ENCODE measurements at places on chromosomes 2 and 18.

DNA sequence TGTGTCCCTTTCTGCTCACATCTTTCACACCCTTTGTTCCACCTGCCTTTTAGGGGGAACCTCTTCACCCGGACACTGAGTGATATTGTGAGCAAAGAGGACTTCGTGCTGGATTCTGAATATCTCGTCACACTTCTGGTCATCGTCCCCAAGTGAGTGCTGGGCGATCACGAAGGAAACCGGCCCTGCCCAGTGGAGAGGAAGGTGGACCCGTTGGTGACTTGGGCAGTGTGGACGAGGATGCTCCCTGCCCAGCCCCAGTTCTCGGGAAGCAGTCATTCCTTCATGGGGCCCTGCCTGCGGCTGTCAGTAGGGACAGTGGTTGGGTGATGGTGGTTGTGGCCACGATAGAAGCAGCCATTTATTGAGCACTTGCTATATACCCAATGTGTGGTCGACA is 40.8 kb downstream of the PDIA6 start:
- DNase-seq, result peak; percentile 53

GRCh38 chr18:10659594-10659993 is 133.8 kb downstream of the NAPG start:
- no peak for DNase-seq

DNA sequence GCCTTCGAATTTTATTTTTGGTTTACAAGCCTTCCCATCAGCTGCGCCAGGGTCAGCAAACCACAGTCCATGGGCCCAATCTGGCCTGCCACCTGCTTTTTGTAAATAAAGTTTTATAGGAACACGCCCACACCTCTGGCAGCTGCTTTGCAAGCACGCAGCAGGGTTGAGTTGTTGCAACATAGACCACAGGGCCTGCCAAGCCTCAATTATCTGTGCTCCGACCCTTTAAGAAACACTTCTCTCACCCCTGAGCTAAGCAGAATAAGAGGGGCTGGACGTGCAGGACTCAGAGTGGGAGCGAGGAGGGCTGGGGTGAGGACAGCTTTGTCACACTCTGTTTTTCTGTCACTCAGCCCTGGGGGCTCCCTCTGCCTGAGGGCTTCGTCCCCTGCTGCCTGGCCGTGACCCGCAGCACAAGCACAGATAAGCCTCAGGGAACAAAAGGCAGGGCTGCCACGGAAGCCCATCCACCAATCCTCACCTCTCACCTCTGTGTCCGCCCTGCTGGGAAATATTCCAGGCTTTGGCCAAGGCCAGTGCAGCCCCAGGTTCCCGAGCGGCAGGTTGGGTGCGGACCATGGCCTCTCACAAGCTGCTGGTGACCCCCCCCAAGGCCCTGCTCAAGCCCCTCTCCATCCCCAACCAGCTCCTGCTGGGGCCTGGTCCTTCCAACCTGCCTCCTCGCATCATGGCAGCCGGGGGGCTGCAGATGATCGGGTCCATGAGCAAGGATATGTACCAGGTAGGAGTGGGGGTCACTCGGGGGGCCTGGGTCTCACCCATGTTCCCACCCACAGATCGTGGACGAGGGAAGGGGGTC is at the start of gene AGXT:
TSS of gene AGXT (plus strand) at position 539 of the 823 bp plus-strand sequence. CDS start at position 581, 42 bp downstream.
- DNase-seq, result no peak

GRCh38 chr2:104404526-104404925 is 449.4 kb upstream of the POU3F3 start:
- DNase-seq, result no peak

GRCh38 chr2:120887741-120888231 is 152.1 kb downstream of the GLI2 start:
- DNase-seq, result peak; percentile 45

DNA sequence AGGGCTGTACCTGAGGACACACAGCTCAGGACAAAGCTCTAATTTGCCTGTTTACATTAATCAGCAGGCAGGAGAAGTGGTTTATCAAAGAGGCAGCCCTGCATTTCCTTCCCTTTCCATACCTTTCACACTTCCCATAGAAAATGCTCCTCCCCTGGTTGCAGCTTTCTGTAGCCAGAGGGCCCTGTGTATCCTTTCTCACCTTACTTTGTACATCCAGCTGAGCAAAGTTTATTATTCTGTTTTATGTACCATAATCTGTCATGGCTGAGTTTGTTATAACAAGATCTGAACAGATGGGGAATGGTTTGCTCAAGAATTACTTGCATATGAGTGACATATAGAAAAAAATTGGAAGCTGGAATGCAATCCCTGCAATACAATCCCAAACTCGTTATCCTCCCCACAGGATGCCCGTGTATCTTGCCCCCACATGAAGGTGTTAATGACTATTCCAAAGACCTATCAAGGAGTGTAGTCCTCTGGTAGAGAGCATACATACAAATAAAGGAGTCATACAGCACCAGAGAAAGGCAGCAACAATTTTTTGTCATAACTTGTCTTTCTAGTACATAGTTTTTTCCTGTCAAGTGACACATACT is 1025.8 kb upstream of the KLHL29 start:
- DNase-seq, result no peak

DNA sequence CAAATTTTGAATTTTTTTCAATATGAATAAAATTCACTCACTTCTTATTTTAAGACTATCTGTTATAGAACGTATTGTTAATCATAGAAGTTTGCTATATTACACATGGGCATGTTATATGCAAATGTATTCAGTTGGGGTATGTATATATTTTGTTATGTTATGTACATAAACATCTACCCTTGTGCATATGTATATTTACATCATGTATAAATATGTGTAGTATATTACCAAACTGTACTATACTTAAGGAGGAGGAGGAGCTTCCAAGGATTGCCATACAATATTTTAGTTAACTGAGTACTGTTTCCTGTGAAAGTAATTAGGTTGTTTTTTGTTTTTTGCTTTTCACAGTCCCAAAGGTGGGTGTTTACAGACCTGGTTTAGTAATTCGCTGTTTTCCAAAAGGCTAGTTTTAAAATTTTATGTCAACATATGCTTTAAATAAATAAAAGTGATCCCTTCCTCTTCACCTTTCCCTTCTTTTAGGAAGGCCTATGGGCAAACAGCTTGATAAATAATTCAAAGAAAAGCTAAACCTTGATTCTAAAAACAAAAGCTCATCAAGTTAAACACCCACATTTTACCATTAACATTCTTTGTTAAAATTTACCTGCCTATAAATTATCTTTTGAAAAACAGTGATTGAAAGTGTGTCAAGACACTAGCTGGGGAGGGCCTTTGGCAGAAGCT is 12.9 kb upstream of the POU3F3 start:
- no peak for DNase-seq

- DNase-seq, result no peak
Measured at GRCh38 chr18:63109802-63110201, 209.8 kb downstream of the BCL2 start.

DNA sequence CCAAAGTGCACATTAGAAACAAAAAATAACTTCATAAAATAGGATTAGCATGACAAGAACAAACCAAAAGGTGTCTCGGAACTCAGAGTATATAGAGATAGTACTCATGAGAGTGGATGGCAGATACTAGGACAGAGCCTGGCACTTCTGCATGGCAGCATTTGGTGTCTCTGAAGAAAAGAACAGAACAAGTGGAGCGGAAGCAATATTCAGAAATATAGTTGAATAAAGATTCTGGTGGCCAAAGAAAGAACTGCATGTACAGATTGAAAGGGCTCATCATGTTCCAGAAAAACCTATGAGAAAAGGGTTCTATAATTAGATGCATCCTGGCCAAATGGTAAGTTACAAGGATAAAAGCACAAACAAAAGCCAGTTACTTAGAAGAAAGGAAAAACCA is 90.9 kb downstream of the CCDC138 start:
- DNase-seq, result no peak

- DNase-seq, result no peak
Measured at GRCh38 chr18:41226186-41226585, 728.8 kb upstream of the PIK3C3 start.

DNA sequence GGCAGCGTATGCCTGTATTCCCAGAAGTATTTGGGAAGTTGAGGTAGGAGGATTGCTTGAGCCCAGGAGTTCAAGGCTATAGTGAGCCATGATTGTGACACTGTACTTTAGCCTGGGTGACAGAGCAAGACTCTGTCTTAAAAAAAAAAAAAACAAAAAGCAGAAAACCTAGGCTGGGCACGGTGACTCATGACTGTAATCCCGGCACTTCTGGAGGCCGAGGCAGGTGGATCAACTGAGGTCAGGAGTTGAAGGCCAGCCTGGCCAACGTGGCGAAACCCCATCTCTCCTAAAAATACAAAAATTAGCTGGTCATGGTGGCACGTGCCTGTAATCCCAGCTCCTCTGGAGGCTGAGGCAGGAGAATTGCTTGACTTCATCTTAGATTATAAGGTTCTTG is 46.4 kb downstream of the MTA3 start:
- no peak for DNase-seq

DNA sequence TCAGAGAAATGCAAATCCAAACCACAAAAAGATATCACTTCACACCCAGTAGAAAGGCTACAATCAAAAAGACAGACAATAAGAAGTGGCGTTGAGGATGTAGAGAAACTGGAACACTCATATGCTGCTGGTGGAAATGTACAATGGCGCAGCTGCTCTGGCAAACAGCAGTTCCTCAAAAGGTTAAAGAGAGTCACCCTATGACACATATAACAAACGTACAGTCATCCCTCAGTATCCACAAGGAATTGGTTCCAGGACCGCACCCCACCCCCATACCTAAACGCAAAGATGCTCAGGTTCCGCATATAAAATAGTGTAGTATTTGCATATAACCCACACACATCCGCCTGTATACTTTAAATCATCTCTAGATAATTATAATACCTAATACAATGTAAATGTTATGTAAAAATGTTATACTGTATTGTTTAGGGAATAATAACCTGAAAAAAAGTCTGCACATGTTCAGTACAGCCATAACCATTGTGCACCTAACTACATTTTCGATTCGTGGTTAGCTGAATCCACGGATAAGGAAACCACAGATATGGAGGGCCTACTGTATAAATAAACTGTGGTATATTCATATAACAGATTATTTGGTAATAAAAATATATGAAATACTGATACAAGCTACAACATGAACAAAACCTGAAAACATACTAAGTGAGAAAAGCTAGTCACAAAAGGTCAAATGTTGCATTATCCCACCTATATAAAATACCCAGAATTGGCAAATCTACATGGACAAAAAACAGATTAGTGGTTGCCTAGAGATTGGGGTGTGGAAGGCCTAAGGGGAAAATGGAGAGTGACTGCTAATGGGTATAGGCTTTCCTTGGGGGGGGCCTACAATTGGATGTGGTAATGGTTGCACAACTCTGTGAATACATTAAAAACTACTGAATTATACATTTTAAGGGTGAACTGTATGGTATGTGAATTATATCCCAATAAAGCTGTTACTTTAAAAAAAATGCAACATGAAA is 37.5 kb downstream of the UXS1 start:
- DNase-seq, result no peak

DNA sequence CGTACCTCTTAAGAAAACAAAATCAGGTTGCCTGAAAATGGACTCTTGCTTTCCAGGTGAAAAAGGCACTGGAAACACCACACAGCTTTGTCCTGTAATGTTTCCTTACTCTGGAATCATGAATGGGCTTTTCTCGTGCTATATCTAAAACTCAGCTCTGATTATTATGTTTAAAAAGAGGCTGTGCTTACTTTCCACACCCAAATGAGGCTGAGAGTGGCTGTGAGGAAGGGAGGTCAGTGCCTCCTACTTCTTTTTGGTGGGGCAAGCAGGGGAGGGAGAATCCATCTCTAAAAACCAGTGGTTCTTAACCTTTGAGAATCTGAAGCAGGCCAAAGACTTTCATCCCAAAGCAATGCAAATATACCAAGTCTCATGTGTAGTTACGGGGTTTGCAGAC is 148.6 kb downstream of the FAM210A start:
- DNase-seq, result no peak

- DNase-seq, result no peak
Measured at GRCh38 chr2:170307555-170308351, 129.8 kb downstream of the MYO3B start.

- DNase-seq, result no peak
Measured at GRCh38 chr18:51009072-51009471, 20.9 kb upstream of the SMAD4 start.

- DNase-seq, result no peak
Measured at GRCh38 chr2:149666809-149667320, 79.3 kb upstream of the MMADHC start.

DNA sequence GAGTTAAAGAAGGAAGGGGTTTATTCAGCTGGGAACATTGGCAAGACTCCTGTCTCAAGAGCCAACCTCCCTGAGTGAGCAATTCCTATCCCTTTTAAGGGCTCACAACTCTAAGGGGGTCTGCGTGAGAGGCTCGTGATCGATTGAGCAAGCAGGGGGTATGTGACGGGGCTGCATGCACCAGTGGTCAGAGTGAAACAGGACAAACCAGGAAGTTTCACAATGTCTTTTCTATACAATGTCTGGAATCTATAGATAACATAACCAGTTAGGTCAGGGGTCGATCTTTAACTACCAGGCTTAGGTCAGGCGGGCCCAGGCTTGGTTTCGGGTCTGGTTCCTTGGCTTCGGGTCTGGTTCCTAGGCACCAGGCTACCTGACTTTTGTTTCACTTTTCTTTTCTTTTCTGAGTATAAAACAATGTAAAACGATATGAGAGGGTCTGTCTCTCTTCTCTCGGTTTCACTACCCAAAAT is 30.1 kb upstream of the LIPG start:
- DNase-seq, result no peak

DNA sequence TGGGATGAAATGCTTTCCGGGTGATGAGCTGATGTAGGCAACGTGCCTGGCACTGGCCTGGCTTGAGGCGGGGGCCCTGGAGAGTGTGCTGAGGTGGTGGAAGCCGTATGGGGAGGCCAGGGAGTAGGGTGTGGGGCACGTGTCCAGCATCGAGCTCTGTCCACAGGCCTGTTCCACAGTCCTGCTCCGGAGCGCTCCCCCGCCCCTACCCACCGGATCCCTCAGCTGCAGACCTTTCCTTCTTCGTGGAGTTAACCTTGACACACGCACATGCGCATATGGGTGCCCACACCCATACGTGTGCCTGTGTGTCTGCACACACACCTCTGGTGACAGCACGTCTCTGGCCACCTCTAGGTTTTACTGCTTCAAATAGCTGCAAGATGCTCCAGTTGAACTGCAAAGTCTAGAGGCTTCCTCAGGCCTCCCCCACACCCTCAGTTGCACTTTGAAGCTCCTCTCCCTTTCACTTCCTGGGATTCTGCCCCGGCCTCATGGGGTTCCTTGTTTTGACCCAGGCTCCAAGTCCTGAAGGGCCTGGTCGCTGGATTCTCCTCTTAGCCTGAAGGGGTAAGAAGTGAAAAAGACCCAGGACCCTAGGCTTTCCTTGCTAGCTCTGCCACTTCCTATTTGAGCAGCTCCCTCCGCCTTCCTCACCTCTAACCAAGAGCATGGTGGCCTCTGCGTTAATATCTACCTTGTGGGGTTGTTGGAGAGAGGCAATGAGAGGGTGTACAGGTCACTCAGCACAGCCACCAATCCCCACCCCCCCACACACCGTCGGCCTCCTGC is 49.5 kb downstream of the INHBB start:
- peak; percentile 73 for DNase-seq

DNA sequence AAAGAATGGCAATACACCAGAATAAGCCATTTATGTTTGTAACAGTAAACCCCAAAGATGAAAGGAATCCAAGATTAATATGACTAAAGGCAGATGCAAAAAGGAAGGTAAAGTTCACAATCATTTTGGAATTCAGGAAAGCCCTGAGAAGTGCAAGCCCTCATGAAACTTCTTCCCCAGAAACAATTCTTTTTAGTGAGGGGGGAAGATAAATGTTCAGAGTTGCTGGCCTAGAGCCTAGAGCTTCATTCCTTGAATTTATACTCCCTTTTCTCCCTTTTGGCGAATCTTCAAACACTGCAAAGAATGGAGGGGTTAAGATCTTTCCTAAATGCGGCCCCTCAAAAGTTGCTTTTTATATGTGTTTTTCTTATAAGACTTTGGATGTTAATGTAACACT is 368.8 kb downstream of the MEIS1 start:
- no peak for DNase-seq
